ENCODE measurements at places on chromosomes 3 and 15.

- H3K4me3 ChIP-seq, result no peak overlapping the region
- no peak overlapping the region for H3K27ac ChIP-seq
- H3K4me1 ChIP-seq, result no peaks in the 10 kb centered on the region
- H3K27me3 ChIP-seq, result no peaks in the 10 kb centered on the region
- no peak for DNase-seq
- H3K36me3 ChIP-seq, result no peaks in the 10 kb centered on the region
Observed at GRCh38 chr15:96374499-96374898, 44.0 kb downstream of the NR2F2 start.

- no peak overlapping the region for H3K27ac ChIP-seq
- no peak overlapping the region for H3K4me3 ChIP-seq
- no peaks in the 10 kb centered on the region for H3K4me1 ChIP-seq
- no peaks in the 10 kb centered on the region for H3K27me3 ChIP-seq
- no peaks in the 10 kb centered on the region for H3K36me3 ChIP-seq
Observed at GRCh38 chr15:93173369-93173768, 84.4 kb upstream of the RGMA start.

GRCh38 chr3:71616571-71617021 lies 33.1 kb upstream of the FOXP1 start:
- no peak overlapping the region for H3K4me3 ChIP-seq
- no peak for DNase-seq
- H3K36me3 ChIP-seq, result no peaks in the 10 kb centered on the region
- H3K27ac ChIP-seq, result no peak overlapping the region
- H3K4me1 ChIP-seq, result no peaks in the 10 kb centered on the region

DNA sequence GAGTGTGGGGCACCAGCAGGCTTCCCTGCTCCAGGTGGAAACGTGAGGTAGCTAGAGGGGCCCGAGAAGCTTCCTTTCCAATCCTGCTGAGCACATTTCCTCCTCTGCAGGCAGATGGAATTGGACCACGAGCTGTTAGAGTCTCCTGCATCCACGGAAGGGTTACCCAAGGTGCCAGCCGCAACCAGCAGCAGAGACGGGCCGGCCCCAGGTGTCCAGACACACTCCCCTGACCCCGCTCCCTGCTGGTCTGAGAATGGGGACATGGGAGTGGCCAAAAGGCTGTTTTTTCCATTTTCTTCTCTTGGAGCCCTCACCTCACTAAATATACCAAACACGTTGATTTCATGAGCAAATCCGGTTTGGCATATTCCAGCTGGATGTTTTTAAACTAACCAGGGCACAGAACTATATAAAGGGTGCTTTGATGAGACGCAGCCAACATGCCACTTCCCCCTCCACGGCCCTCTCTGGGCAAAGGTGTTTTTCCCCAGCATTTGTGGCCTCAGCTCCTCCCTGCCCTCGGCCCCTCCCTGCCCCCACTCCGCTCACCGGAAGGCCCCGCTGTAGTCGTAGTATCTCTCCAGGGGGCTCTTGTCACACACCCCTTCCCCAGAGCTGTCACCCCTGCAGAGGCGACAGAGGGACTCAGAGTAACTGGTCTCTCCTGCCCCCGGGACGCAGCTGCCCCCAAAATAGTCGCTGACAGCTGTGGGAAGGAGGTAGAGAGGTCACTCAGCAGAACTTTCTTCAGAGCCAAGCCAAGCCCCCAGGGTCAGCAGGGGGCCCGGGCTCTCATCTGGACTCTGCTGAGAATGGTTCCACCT lies 7.0 kb downstream of the MELTF start:
- H3K4me1 ChIP-seq, result no peaks in the 10 kb centered on the region
- H3K4me3 ChIP-seq, result no peak overlapping the region
- H3K27ac ChIP-seq, result no peak overlapping the region
- no peaks in the 10 kb centered on the region for H3K27me3 ChIP-seq
- H3K36me3 ChIP-seq, result no peaks in the 10 kb centered on the region

GRCh38 chr3:142273501-142273900 lies 48.1 kb upstream of the GK5 start:
- H3K27me3 ChIP-seq, result no peaks in the 10 kb centered on the region
- H3K4me3 ChIP-seq, result no peak overlapping the region
- DNase-seq, result no peak
- H3K27ac ChIP-seq, result no peak overlapping the region
- H3K36me3 ChIP-seq, result no peaks in the 10 kb centered on the region
- no peaks in the 10 kb centered on the region for H3K4me1 ChIP-seq

- no peak overlapping the region for H3K4me3 ChIP-seq
- H3K27me3 ChIP-seq, result no peaks in the 10 kb centered on the region
- no peaks in the 10 kb centered on the region for H3K36me3 ChIP-seq
- no peak for DNase-seq
- no peaks in the 10 kb centered on the region for H3K4me1 ChIP-seq
- no peak overlapping the region for H3K27ac ChIP-seq
Observed at GRCh38 chr3:77052733-77053670, 13.1 kb downstream of the ROBO2 start.

- no peaks in the 10 kb centered on the region for H3K27me3 ChIP-seq
- no peak for DNase-seq
- H3K27ac ChIP-seq, result no peak overlapping the region
- H3K4me3 ChIP-seq, result no peak overlapping the region
- H3K36me3 ChIP-seq, result no peaks in the 10 kb centered on the region
Observed at GRCh38 chr15:93716615-93717231, 514.6 kb upstream of the MCTP2 start.

DNA sequence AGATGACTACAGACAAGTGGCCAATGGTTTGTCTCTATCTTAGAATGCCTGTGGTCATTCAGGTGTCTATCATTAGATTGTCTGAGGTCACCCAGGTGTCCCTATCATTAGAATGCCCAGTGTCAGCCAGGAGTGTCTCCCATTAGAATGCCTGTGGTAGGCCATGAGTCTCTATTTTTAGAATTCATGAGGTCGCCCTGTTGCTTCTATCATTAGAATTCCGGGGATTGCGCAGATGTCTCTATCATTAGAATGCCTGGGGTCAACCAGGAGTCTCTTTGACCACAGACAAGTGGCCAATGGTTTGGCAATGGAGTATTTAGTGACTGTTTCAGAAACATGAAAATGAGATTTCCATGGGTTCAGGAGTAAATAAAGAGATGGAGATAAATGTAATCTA lies 7.6 kb downstream of the RTP2 start:
- DNase-seq, result no peak
- H3K4me1 ChIP-seq, result no peaks in the 10 kb centered on the region
- no peak overlapping the region for H3K27ac ChIP-seq
- H3K27me3 ChIP-seq, result no peaks in the 10 kb centered on the region

GRCh38 chr3:163735394-163735793 lies 1342.9 kb downstream of the SI start:
- no peak overlapping the region for H3K27ac ChIP-seq
- no peak overlapping the region for H3K4me3 ChIP-seq
- no peaks in the 10 kb centered on the region for H3K27me3 ChIP-seq

- DNase-seq, result no peak
- H3K36me3 ChIP-seq, result no peaks in the 10 kb centered on the region
- H3K27ac ChIP-seq, result no peak overlapping the region
- H3K4me1 ChIP-seq, result no peaks in the 10 kb centered on the region
- H3K27me3 ChIP-seq, result no peaks in the 10 kb centered on the region
- no peak overlapping the region for H3K4me3 ChIP-seq
Observed at GRCh38 chr3:126780666-126781065, 76.6 kb downstream of the CHCHD6 start.

- no peak overlapping the region for H3K4me3 ChIP-seq
- H3K27ac ChIP-seq, result no peak overlapping the region
- H3K36me3 ChIP-seq, result no peaks in the 10 kb centered on the region
- peaks cover 12% of the 10 kb centered on the region for H3K4me1 ChIP-seq
Observed at GRCh38 chr15:52360229-52361203, 64.9 kb upstream of the MYO5C start.

DNA sequence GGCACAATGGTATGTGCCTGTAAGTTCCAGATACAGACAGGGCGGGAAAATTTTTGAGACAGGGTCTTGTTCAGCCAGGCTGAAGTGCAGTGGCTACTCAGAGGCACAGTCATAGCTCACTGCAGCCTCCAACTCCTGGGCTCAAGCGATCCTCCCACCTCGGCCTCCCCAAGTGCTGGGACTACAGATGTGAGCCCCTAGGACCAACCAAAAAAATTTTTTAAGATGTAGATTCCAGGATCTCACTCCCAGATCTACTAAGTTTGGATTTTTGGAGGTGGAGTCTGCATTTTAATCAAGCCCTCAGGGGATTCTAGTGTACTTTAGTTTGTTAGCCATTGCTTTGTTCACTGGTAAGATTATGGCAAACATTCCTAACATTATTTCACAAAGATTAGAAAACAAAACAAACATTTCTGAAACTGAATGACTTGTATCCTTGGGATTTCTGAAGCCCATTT lies 2.7 kb downstream of the LIPH start:
- no peaks in the 10 kb centered on the region for H3K4me1 ChIP-seq
- no peaks in the 10 kb centered on the region for H3K27me3 ChIP-seq
- H3K4me3 ChIP-seq, result no peak overlapping the region
- H3K36me3 ChIP-seq, result no peaks in the 10 kb centered on the region
- no peak for DNase-seq
- peak overlapping the region; percentile 28 for H3K27ac ChIP-seq

DNA sequence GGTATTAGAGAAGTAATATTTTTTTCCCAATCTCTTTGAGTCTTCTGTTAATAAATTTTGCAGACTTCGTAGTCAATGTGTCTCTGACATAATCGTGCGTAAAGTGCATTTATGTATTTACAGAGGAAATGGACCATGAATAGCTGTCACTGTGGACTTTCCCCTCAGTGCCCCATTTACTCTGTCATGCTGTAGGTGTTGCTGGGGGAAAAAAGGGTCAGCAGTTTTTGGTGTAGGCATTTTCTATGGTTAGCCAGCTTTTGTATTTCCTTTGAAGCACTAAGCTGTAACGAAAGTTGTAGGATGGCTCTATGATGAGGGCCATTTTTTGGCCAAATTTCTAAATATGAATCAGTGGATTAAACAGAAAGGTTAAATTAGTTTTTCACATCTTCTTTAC lies 598.4 kb downstream of the FGF12 start:
- no peak overlapping the region for H3K4me3 ChIP-seq
- no peak overlapping the region for H3K27ac ChIP-seq
- no peak for DNase-seq
- no peaks in the 10 kb centered on the region for H3K4me1 ChIP-seq
- no peaks in the 10 kb centered on the region for H3K36me3 ChIP-seq
- no peaks in the 10 kb centered on the region for H3K27me3 ChIP-seq

DNA sequence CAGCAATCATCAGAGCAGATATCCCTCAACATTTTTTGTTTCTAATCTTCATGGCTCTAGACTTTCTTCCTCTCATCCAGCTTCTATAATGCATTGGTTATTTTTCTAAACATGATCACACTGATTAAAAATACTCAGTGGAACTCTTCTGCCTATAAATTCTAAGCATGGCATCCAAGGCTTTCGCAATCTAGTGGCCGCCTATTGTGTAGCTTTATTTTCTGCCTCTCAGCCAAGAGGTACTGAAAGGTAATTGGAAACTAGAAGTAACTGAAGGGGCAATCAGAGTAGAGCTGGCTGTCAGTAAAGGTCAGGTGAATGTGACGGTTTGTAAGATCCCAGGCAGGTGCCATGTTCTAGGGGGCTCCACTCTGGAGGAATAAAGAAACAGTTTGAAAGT lies 33.4 kb downstream of the OXSM start:
- no peaks in the 10 kb centered on the region for H3K36me3 ChIP-seq
- DNase-seq, result no peak
- H3K4me1 ChIP-seq, result no peaks in the 10 kb centered on the region
- no peaks in the 10 kb centered on the region for H3K27me3 ChIP-seq
- H3K4me3 ChIP-seq, result no peak overlapping the region

DNA sequence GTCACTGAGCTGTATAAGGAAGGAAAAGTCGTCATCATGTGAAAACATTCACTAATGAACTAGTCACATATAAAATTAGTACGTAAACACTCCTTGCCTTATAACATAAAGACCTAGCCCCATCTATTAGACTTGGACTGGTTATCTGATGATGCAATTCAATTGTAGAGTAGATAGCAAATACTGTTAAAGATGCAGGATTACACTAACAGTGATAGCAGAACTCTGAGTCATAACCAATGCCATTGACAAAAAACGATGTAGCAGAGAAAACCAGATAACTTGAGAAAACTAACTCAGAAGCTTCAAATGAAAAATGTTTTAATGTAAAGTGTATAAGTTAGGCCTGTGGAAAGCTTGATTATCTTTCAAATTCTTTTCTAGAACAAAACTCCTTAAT lies 132.2 kb downstream of the WDR72 start:
- H3K4me1 ChIP-seq, result no peaks in the 10 kb centered on the region
- H3K4me3 ChIP-seq, result no peak overlapping the region
- no peaks in the 10 kb centered on the region for H3K27me3 ChIP-seq
- no peak overlapping the region for H3K27ac ChIP-seq
- no peaks in the 10 kb centered on the region for H3K36me3 ChIP-seq

- no peak overlapping the region for H3K27ac ChIP-seq
- no peaks in the 10 kb centered on the region for H3K27me3 ChIP-seq
- no peaks in the 10 kb centered on the region for H3K4me1 ChIP-seq
- no peaks in the 10 kb centered on the region for H3K36me3 ChIP-seq
Observed at GRCh38 chr3:16441371-16441875, 72.1 kb downstream of the RFTN1 start.

DNA sequence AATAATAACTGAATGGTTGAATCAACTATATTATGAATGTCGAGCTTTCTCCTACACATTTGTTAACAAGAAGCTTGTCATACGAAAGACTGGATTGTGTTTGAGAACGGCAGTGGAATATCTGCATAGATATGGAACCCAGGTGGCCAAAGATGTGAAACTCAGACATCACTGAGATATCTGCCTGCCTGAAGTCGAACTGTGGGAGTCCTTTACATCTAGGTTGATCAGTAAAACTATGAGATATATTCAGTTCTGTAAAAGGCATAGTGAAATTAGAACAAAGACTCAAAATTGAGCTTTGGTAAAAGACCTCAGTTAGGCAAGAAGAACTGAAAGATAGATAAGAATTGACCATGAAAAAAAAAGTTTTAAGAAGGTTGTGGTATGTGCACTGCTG lies 41.5 kb upstream of the TOP2B start:
- H3K4me3 ChIP-seq, result no peak overlapping the region
- H3K27ac ChIP-seq, result no peak overlapping the region
- H3K4me1 ChIP-seq, result no peaks in the 10 kb centered on the region
- H3K36me3 ChIP-seq, result no peaks in the 10 kb centered on the region
- H3K27me3 ChIP-seq, result no peaks in the 10 kb centered on the region
- no peak for DNase-seq

DNA sequence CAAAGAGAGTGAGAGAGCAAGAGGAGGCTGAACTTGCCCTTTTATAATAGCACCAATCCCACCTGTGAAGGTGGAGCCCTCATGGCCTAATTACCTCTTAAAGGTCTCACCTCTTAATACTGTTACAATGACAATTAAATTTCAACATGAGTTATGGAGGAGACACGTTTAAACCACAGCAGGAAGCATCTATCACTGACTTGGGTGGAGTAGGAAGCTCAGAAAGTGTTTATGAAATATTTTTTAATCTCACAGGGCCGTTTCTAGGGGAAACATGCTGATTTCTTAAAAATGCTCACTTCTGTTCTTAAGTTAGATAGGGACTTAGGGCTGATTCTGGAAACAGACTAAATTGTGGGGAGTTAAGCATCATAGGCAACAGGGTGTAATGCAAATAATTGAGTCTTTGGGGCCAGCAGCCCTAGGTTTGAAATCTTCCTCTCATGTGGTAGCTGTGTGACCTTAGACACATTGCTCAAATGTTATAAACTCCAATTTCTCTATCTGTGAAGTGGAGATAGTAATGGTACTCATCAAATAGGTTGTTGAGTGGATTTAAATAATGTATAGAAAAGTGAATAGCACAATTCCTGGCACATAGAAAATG lies 133.3 kb upstream of the KLHL25 start:
- H3K27me3 ChIP-seq, result no peaks in the 10 kb centered on the region
- H3K4me3 ChIP-seq, result no peak overlapping the region
- no peak for DNase-seq
- no peaks in the 10 kb centered on the region for H3K36me3 ChIP-seq
